Frontal cortex (tissue), 4 donors: ENCODE measurements at places on chromosomes 1 and 21. TPM values are rescaled to one million over a fixed set of nuclear protein-coding genes. Genes with fewer than 3 reads are reported as not detected.

The PDPN gene
- total RNA-seq, result 4.1 TPM

The KCNJ9 gene
- 11.4 TPM for total RNA-seq

The AXDND1 gene
- total RNA-seq, result 0.41 TPM

The DDOST gene
- total RNA-seq, result 110 TPM

The SYCP1 gene
- not detected for total RNA-seq

The SPRR2G gene
- not detected for total RNA-seq

The SPATA17 gene
- 5.3 TPM for total RNA-seq

The ARMH1 gene
- total RNA-seq, result 4.5 TPM

The FCER1G gene
- total RNA-seq, result 2.0 TPM

The ZBTB8B gene
- total RNA-seq, result 15.9 TPM

The RBP7 gene
- not detected for total RNA-seq

The TMPRSS15 gene
- not detected for total RNA-seq
